ENCODE measurements at places on chromosomes 3 and 15.

DNA sequence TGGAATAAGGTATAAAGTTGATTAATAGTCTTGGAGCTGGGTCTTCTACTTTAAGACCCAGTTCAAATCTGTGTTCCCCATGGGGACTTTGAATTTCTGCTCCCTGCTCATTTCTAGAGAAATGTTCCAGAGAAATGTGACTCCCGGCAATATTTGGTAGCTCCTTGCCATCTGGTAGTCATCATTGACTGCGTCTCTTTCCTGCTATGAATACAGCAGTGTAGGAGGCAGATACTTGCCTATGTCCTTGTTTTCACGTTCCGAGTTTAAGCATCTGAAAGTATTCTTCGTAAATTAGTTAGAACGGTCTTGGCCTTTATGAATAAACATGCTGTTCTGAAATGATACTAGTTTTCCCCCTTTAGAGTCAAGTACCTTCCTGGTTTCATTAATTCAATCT lies 352.9 kb downstream of the PTPRG start:
- H3K27ac ChIP-seq = peak overlapping the region; percentile 42
- no peak for DNase-seq
- no peak overlapping the region for H3K4me3 ChIP-seq
- H3K27me3 ChIP-seq = no peaks in the 10 kb centered on the region
- peaks cover 90% of the 10 kb centered on the region for H3K4me1 ChIP-seq

- DNase-seq = no peak
- no peaks in the 10 kb centered on the region for H3K27me3 ChIP-seq
- no peak overlapping the region for H3K27ac ChIP-seq
- peaks cover 34% of the 10 kb centered on the region for H3K4me1 ChIP-seq
- no peak overlapping the region for H3K4me3 ChIP-seq
These were observed 14.5 kb downstream of the CORO2B start for GRCh38 chr15:68593341-68593740.

DNA sequence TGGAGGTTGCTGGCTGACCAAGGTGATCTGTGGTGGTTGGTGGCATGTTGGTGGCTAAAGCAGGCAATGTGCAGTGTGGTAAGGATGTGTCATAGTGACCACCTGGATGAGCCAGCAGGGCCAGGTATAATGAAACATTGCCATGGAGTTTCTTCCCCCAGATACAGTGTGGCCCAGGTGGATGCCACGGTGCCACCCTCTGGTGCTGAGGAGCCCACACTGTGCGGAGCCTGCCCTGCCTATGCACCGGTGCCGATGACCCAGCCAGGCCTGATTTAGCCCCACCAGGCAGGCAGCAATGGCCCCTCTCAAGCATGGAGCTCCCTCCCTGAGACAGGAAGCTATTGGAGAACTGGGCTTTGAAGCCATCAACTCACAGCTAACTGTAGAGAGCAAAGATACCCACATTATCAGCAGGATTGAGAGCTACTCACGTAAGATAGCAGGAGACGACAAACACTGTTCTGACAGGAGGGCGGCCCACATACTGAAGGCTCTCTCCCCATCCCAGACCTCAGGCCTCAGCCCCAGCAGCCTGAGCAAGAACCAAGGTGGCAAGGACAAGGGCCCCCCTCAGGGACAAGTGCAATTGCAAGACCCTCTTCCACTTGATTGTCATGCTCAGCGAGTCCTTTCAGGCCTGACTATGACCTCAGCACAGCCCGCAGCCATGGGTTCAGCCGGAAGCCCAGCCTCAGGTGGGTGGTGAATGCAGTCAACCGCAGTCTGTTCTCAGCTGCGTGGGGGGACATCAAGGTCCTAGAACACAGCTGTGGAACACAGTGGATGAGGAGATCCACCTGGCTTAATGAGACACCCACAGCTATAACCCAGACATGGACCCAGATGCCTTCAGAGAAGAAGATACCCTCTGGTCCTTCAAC lies 82.8 kb upstream of the CDV3 start:
- no peak overlapping the region for H3K27ac ChIP-seq
- peaks cover 51% of the 10 kb centered on the region for H3K4me1 ChIP-seq
- H3K27me3 ChIP-seq = peaks cover 4% of the 10 kb centered on the region
- H3K4me3 ChIP-seq = no peak overlapping the region
- peaks cover 23% of the 10 kb centered on the region for H3K36me3 ChIP-seq

DNA sequence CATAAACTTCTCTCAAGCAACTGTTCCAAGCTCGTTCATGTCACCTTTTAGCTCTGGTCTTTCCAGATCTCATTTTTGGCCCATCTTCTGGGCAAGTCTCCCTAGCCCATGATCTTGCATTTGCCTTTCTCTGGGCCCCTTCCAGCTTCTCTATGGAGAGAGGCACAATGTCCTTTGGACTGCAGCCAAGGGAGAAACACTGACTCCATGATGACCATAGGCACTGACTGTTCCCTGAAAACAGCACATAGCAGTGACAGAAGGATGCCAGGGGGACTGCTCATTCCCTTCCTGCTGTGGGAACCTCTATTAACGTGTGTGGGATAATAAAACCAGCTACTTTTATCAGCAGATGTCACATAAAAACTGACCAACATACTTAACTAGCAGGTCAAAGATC lies 60.3 kb downstream of the STRIT1 start:
- no peak overlapping the region for H3K27ac ChIP-seq
- H3K4me3 ChIP-seq = no peak overlapping the region
- no peaks in the 10 kb centered on the region for H3K27me3 ChIP-seq
- H3K36me3 ChIP-seq = peaks cover 9% of the 10 kb centered on the region

DNA sequence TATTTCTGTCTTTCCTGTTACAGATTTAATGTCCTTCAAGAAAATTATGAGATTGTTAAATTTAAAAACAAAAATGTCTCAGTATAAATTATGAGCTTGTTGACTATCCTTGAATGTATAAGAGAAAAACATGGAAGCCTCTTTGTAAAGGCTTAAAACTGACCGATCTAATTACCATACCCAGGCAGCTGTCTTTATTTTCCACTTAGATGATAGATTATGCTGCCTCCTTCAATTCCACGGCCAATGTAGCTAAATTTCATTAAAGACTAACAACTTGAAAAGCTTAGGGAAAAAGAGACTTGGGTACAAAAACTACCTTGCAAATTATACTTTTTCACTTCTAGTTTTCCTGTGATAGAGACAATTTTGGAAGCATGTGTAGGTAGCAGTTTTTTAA lies 88.3 kb downstream of the ATP10A start:
- H3K36me3 ChIP-seq = no peaks in the 10 kb centered on the region
- H3K4me1 ChIP-seq = peaks cover 33% of the 10 kb centered on the region
- DNase-seq = no peak
- no peak overlapping the region for H3K4me3 ChIP-seq

- peaks cover 23% of the 10 kb centered on the region for H3K4me1 ChIP-seq
- H3K27me3 ChIP-seq = peaks cover 15% of the 10 kb centered on the region
- no peak overlapping the region for H3K27ac ChIP-seq
- no peak for DNase-seq
- H3K36me3 ChIP-seq = peaks cover 3% of the 10 kb centered on the region
These were observed 103.7 kb downstream of the MEX3B start for GRCh38 chr15:81942157-81942556.

DNA sequence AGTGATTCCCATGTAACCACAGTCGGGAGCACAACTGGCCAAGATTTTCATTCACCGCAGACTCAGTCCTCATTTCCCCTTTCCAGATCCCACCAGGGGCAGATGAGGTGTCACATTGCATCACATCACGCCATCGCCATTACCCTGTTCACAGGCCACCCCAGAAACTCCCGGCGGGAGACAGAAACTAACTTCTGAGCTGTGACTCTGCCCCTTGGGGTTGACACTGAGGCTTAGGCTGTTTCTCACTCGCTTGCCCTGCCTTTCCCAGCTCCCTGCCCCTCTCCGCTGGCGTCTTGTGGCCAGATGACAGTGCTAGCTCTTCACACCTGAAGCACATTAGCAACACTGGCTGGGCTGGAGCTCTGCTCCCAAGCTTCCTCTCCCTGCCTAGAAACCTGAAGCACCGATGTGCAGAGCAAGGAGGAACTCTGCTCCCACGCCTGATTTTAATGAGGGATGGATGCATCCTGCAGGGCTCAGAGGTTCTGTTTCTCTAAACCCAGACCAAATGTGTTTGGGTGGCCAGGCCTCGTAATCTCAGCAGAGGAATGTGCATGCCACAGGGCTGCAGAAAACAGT lies 88.8 kb upstream of the CTDSPL start:
- no peak overlapping the region for H3K4me3 ChIP-seq
- no peaks in the 10 kb centered on the region for H3K27me3 ChIP-seq
- no peak overlapping the region for H3K27ac ChIP-seq
- H3K4me1 ChIP-seq = peaks cover 4% of the 10 kb centered on the region

- H3K27me3 ChIP-seq = no peaks in the 10 kb centered on the region
- H3K36me3 ChIP-seq = no peaks in the 10 kb centered on the region
- no peaks in the 10 kb centered on the region for H3K4me1 ChIP-seq
- DNase-seq = no peak
These were observed 41.9 kb downstream of the ARRDC4 start for GRCh38 chr15:98002419-98002818.

DNA sequence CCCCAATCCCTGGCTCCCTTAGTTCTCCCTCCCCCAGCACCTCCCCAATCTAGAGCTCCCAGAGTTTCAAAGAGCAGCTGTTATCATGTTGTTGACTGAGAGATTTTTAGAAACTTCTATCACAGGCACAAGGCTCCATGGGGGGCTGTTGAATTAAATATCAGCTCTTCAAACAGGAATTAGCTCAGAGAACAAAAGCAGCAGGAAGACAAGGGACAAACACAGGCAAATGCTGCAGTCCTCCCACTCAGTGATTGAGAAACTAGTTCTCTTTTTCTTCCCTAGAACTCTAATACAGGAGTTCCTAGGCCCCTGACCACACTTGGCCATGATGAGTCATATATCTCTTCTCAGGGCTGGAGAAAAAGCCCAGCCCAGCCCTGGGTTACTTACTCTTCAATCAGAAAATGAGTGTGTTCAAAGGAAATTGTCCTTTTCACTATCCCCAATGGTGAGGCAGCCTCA lies 262.1 kb downstream of the IGSF11 start:
- DNase-seq = no peak
- H3K27me3 ChIP-seq = no peaks in the 10 kb centered on the region
- no peaks in the 10 kb centered on the region for H3K36me3 ChIP-seq
- peaks cover 18% of the 10 kb centered on the region for H3K4me1 ChIP-seq

GRCh38 chr3:154250291-154250690 lies 74.0 kb downstream of the DHX36 start:
- peaks cover 35% of the 10 kb centered on the region for H3K4me1 ChIP-seq
- no peak for DNase-seq
- no peak overlapping the region for H3K4me3 ChIP-seq
- H3K27me3 ChIP-seq = no peaks in the 10 kb centered on the region
- H3K36me3 ChIP-seq = peaks cover 24% of the 10 kb centered on the region

DNA sequence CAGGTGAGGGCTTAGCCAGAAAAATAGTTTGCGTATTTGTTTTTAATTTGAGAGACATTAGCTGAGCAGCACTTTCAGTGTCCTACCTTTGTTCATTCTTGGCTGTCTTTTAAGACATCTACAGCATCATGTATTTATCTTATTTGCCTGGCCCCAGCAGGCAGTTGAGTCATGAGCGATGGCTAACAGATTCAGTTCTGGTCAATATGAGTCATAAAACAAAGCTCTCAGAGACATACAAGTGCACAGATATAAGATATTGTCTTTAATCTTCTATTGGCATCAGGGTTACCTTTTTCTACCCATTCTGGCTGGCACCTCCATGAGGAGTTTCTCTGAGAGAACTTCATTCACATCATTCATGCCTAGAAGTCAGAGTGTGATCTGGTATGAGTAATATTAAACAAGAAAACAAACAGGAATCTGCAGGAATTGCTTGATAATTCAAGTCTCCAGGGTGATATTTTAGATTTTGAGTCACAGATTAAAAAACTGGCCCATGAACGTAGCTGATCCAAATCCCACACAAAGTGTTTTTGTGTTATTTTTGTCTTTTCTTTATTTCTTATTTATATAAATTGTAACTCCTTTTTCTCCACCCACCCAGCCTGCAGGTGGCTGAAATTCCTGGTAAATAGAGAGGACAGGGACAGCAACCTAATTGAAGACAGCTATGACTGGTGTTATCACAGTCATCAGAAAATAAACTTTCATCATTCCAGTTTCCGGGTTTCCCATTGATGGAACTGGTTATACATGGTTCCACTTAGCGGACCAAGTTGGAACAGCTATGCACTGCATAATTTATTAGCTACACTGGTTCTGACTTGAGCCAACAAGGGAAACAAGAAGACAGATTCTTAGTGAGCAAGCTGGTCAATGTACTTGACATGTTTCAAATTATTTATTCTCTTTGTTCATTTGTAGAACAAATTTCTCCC lies 47.3 kb downstream of the PLSCR2 start:
- DNase-seq = no peak
- H3K4me1 ChIP-seq = no peaks in the 10 kb centered on the region
- H3K36me3 ChIP-seq = no peaks in the 10 kb centered on the region
- H3K27ac ChIP-seq = no peak overlapping the region
- H3K4me3 ChIP-seq = no peak overlapping the region

- H3K27ac ChIP-seq = peak overlapping the region; percentile 45
- DNase-seq = no peak
- H3K4me3 ChIP-seq = no peak overlapping the region
- H3K36me3 ChIP-seq = peaks cover 40% of the 10 kb centered on the region
These were observed 64.3 kb downstream of the LEO1 start for GRCh38 chr15:51907136-51907862.

GRCh38 chr3:110479731-110480130 lies 591.9 kb upstream of the NECTIN3 start:
- H3K27ac ChIP-seq = no peak overlapping the region
- DNase-seq = no peak
- H3K36me3 ChIP-seq = peaks cover 24% of the 10 kb centered on the region
- H3K4me1 ChIP-seq = no peaks in the 10 kb centered on the region
- no peak overlapping the region for H3K4me3 ChIP-seq
- no peaks in the 10 kb centered on the region for H3K27me3 ChIP-seq

DNA sequence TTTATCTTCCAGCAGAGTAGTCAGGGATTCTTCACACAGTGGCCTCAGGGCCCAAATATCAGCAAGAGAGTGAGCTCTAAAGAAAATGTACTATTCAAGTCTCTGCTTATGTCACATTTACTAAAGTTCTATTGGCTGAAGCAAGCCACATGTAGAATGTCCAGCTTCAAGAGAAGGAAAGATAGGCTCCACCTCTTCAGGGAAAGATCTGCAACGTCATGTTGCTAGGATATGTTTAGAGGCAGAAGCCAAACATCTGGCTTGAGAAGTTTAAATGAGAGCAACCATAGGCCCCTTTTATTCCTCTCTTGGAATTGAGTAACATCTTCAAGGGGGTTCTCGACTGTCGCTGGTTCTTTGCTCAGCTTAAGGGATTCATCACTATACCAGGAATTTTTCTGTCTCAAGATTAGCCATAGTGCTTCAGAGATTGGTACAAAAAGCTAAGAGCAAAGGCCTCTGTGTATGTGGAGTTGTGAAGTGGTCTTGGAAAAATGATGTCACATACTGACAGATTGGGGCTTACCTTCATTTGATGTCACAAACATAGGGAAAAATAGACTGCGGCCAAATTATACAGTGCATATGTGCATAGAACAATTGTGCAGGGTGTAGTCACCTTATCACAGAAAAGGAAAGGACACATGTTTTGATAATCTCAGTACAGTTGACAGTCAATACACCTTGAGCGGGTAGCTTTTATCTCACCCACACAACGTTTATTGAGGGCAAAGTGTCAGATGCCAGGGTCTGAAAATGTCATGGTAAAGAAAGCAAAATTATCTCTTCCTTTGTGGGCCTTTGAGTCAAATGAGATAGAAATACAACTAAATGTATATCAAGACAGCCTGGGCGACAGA lies 11.3 kb upstream of the THRB start:
- no peaks in the 10 kb centered on the region for H3K27me3 ChIP-seq
- H3K4me1 ChIP-seq = peaks cover 12% of the 10 kb centered on the region
- no peak overlapping the region for H3K27ac ChIP-seq

All from WTC11 (cell line).